ENCODE measurements at places on chromosomes 1 and 21. TPM values are rescaled to one million over a fixed set of nuclear protein-coding genes. Genes with fewer than 3 reads are reported as not detected.

SPATC1L gene
- total RNA-seq, result 30.7 TPM

LCE1E gene
- not detected for total RNA-seq

FAM177B gene
- not detected for total RNA-seq

CBR3 gene
- 4.0 TPM for total RNA-seq

USP1 gene
- 45.6 TPM for total RNA-seq

PLEKHA6 gene
- total RNA-seq, result 4.3 TPM

CELA2B gene
- total RNA-seq, result not detected

NBPF3 gene
- 17.9 TPM for total RNA-seq

BLZF1 gene
- total RNA-seq, result 12.4 TPM

CD48 gene
- total RNA-seq, result 0.45 TPM

TOMM40L gene
- total RNA-seq, result 12.9 TPM

NBPF4 gene
- total RNA-seq, result not detected

TSSK3 gene
- total RNA-seq, result not detected

ZFYVE9 gene
- total RNA-seq, result 26.5 TPM

LCE3E gene
- total RNA-seq, result not detected
